ENCODE measurements at places on chromosomes 6 and 20. TPM values are rescaled to one million over a fixed set of nuclear protein-coding genes. Genes with fewer than 3 reads are reported as not detected.

CYP24A1 gene
- 6.4 TPM for total RNA-seq

DNA sequence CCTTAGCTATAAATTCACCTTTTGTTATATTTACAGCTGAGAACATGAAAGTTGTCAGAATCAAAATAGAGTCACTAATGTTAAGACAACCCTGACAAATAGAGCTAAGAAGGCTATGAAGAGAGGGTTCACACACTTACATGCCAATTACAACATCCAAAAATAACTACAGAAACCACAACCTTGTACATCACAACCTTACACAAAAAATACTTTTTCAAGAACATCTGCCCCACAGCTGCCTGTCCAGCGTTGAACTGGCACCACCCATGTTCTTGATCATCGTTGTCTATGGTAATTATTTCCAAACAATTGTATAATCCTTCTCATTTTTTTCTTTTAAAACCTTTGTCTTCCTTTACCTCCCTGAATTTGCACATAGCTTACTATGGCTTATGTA, 231.2 kb upstream of the FKBP1C start:
- DNase-seq, result no peak
- no peaks in the 10 kb centered on the region for H3K4me1 ChIP-seq
- no peaks in the 10 kb centered on the region for H3K27me3 ChIP-seq

DNA sequence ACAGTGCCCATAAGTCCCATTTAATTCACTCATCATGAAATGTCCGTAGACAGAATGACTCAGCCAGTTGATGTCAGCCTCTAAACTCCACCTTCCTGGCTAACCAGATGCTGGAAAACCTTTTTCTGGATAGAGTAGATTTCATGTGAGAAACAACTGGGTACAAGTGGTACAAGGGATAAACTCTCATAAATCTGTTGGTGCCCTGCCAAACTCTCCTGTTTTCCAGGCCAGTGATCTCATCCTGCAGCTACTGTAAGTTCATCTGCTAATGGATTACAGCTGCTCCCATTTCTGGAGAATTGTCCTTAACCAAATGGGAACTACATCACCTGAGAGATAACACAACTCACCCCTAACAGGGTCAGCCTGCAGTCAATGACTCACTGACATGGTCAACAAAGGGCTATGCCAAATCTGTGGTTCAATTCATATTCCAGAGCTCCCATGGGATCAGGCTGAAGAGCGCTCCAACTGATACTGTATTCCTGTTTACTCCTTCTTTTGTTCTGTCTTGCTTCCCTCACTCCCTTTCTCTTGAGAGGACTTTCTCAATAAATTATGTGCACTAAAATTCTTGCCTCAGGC, 210.1 kb upstream of the HDDC2 start:
- H3K4me1 ChIP-seq, result no peaks in the 10 kb centered on the region
- no peaks in the 10 kb centered on the region for H3K36me3 ChIP-seq
- no peaks in the 10 kb centered on the region for H3K27me3 ChIP-seq

DNA sequence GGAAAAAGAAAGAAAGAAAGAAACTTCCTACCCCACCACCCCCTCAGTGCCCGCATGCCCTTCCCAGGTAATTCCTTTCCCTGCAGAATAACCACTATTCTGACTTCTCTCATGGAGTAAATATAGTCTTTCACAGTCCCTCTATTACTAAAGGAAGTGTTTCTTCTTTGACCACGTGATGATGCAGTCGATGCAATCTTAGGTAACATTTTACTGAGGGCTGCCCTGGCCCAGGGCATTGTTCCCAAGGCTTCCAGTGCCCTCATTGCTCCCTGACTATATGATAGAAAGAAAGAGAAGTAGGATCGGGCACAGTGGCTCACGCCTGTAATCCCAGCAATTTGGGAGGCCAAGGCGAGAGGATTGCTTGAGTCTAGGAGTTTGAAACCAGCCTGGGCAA, 29.1 kb downstream of the ARHGAP40 start:
- no peak for DNase-seq
- H3K4me3 ChIP-seq, result no peak overlapping the region
- no peak overlapping the region for H3K27ac ChIP-seq
- no peaks in the 10 kb centered on the region for H3K36me3 ChIP-seq
- H3K27me3 ChIP-seq, result no peaks in the 10 kb centered on the region

DNA sequence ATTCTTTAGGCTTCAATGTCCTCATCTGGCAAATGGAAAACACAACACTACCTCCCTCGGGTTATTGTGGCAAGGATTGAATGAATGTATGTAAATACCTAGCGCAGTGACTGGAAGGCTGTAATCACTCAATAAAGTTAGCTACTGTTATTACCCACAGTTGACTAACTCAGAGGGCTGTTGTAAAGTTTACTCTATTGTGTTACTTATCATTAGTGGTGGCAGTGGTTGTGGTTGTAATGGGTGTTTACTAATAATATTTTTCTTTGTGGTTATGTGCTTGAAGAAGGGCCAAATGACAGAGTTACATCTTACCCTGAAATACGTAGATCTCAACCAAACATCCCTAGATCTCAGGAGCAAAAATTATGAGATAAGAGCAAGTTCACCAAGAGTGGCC, 42.0 kb upstream of the PXDC1 start:
- no peaks in the 10 kb centered on the region for H3K27me3 ChIP-seq
- H3K36me3 ChIP-seq, result no peaks in the 10 kb centered on the region

GRCh38 chr20:8811801-8812594, 256.9 kb upstream of the PLCB4 start:
- H3K4me1 ChIP-seq, result no peaks in the 10 kb centered on the region
- no peak overlapping the region for H3K4me3 ChIP-seq
- H3K36me3 ChIP-seq, result no peaks in the 10 kb centered on the region

CRISP3 gene
- total RNA-seq, result 0.73 TPM

All from breast epithelium (tissue), 4 donors.